CD4-positive, CD25-positive, alpha-beta regulatory T cell (primary cell): ENCODE measurements at places on chromosomes 2 and 18. TPM values are rescaled to one million over a fixed set of nuclear protein-coding genes. Genes with fewer than 3 reads are reported as not detected.

Gene RAX
- not detected for polyA plus RNA-seq

Gene MOCOS
- polyA plus RNA-seq = not detected

Gene PSMA8
- 0.73 TPM for polyA plus RNA-seq

Gene CNGA3
- not detected for polyA plus RNA-seq

Gene KIF1A
- not detected for polyA plus RNA-seq

Gene DNAJC5G
- polyA plus RNA-seq = not detected
